ENCODE measurements at places on chromosomes 5 and 9.

DNA sequence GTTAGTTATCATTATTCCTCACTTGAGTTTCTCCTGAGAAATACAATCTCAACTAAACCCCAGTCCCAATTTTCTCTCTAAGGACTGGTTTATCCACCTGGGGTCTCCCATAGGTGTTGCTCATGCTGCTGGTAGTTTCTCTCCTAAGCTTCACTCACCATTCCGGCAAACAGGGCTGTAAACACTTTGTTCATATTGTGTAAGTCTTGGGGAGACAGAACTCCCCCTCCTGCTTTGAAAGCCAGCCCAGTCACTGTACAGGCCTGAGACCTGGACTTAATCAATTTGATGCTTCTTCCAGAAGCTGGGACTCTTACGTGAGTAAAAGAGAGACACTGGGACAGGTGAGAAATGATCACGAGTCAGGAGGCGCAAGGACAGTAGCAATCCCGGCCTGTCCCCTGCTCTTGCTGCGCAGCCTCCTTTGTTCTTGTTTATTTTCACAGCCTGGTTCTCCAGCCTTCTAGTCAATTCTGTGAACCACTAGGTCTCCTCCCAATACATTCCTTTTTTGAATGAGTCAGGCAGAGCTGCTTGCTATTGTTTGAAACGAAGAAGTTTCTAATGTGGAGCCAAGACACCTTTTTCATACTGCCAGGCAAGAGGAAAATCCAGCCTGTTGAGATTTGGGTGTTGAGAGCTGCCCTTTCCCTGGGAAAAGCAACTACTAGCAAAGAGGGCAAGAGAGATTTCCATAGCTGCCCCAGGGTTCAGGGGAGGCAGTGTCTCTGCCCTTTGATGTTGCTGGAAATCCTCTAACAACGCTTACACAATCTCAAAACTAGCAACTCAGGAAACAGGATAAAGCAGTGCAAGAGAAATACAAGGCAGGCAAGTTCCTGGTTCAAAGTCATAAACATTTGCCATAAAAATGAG is 9.2 kb upstream of the SHROOM1 start:
- no peak for DNase-seq

DNA sequence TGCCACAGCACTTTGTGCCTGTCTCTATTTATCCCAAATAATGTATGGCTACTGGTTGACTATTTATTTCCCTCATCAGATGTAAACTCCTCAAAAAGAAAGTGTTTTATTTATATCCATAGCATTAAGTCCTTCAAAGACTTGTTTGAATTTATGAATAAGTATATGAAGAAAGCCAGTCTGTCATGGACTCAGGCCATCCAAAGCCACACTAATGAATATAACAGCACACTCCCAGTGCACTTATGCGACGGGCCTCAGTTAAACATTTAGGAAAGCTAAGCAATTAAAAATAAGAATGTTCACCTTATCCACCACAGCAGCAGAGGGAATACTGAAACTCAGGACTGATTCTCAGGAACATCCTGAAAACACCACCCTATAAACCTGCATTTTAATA is 77.5 kb downstream of the DENND1A start:
- DNase-seq, result no peak

DNA sequence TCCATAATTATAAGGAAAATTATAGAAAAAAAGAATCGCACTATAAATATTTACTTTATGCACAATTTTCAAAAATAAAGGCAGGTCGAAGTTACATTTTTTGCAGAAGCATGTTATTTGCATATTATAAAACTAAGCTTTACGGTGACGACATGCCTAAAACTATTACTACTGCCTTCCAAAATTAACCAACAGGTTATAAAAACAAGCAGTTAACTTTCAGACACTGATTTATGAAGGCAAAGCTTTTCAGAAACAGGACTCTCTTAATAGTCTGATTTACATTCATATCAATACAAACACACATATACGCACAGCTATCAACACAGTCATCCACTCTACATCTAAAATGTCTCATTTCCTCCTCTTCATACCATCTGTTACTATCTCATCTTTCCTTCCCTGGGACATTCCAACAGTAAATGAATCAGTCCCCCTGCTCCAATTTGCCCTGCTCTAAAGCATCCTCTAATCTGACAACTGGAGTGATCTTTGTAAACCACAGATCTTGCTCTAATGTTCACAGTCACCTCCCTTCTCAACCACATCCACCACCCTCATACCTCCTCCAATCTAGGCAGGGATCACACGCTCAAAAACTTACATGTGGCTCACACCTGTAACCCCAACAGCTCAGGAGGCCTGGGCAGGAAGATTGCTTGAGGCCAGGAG is 21.6 kb downstream of the FBXW11 start:
- DNase-seq, result no peak

DNA sequence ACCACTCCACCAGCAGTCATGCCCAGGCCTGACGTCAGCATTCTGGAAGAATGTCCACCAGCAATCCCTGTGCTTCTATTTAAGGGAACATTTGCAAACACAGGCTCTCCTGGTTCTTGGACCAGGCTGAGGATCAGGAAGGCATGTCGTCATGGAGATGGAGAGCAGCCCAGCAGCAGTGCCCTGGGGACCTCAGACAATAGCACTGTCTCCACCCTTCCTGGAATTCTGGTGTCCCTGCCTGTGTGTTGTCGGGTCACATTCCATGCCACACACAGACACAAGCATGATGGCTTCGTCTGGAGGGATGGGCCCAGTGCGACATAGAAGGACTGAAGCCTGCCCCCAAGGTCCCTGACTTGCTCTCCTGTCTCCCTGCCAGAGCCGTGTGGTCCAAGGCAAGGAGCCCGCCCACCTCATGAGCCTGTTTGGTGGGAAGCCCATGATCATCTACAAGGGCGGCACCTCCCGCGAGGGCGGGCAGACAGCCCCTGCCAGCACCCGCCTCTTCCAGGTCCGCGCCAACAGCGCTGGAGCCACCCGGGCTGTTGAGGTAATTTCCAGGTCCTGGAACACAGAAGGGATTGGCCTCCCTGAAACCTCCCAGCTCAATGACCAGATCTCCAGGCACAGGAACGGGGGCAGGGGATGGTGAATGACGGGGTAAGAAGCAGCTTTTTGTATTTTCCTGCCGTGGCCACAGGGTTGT is 43.8 kb downstream of the STOM start:
- no peak for DNase-seq

DNA sequence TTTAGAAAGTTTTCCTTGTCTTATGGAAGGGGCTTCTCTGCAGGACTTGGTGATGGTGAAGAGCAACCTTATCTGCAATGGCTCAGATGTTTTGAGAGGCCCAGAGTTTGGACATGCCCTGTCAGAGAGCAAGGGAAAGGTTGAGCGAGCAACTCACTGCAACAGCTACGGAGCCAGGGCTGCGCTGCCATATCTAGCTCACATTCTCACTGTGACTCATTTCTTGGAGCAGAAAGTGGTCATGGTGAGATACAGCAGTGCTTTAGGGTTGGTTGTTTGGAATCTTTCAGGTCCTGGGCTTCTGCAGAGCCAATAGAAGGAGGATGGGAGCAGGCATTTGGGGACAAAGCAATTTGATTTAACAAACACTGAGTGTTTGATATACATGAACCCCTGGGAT is 12.3 kb downstream of the GLRA1 start:
- DNase-seq, result no peak

- DNase-seq, result peak; percentile 42
Measured at GRCh38 chr5:77280036-77280435, 69.6 kb downstream of the PDE8B start.
